ENCODE measurements at places on chromosomes 11 and 22. TPM values are rescaled to one million over a fixed set of nuclear protein-coding genes. Genes with fewer than 3 reads are reported as not detected.

- H3K4me3 ChIP-seq, result no peak overlapping the region
- peaks cover 3% of the 10 kb centered on the region for H3K27me3 ChIP-seq
- no peaks in the 10 kb centered on the region for H3K36me3 ChIP-seq
Measured at GRCh38 chr22:45553351-45554039, 50.8 kb downstream of the FBLN1 start.

DNA sequence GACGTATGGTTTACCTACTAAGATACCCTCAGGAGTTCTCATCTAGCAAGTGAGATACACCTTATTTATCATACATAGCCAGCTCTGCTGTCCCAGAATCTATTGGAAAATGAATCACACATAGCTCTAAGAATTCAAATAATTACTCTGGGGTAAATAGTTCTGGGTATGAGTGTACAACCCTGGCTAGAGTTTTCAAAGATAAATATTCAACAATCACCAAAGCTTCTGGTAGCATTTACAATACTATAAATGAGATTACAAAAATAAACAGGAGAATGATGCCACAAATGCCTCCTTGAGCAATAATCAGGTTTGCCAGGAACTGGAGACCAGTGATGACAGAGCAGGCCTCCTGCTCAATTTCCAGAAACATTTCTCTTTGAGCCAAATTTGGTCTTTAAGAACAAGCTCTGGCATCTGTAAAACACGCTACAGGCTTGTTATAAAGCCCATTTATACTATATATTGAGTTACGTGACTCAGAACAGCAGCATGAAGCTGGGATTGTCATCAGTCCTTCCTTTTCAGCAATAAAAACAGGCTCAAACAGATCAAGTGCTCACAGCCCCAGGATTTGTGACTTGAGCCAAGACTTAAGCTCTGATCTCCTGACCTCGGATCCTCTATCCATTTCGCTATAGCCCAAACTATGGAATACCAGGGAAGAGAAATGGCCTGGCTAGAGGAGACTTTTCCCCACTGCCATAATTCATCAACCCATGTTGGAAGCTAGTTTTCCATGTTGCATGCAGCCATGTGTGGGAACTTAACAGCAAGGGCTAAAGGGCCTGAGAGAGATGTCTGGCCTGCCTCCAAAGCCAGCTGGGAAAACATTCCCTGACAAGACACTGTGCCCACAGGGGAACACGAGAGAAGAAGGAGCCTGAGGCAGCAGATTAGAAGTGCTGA is 19.7 kb downstream of the RAB30 start:
- peaks cover 64% of the 10 kb centered on the region for H3K4me1 ChIP-seq
- H3K4me3 ChIP-seq, result no peak overlapping the region
- H3K27me3 ChIP-seq, result no peaks in the 10 kb centered on the region
- H3K27ac ChIP-seq, result no peak overlapping the region
- no peak for DNase-seq

DNA sequence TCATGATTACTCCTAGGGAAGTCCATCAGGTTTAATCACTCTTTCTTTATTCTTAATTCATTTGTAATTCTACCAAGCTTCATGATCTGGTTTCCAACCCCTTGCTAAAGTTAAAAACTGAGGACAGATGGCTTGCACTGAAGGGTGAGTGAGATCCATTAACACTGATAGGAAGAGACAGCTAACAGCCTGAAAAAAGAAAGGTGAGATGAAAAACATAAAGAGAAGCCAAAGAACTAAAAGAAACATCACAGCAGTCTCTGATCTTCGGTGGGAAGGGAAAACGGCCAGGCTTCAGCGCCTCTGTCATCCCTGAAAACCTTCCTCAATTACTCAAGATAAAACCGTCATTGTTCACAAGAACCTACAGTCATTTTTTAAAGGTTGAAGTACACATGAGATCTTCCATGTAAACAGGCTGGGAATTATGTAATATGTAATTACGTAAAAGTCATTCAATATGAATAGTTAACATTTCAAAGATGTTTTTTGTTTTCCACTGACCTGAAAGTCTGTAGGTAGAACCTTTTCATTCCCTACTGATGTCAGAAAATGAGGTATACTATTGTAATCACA is 41.3 kb downstream of the VSIG10L2 start:
- no peak overlapping the region for H3K27ac ChIP-seq
- peaks cover 2% of the 10 kb centered on the region for H3K4me1 ChIP-seq
- DNase-seq, result no peak
- H3K4me3 ChIP-seq, result no peak overlapping the region
- H3K36me3 ChIP-seq, result no peaks in the 10 kb centered on the region
- H3K27me3 ChIP-seq, result no peaks in the 10 kb centered on the region

- DNase-seq, result no peak
- H3K27ac ChIP-seq, result no peak overlapping the region
- H3K27me3 ChIP-seq, result no peaks in the 10 kb centered on the region
- no peak overlapping the region for H3K4me3 ChIP-seq
Measured at GRCh38 chr11:83025267-83025704, 46.4 kb downstream of the RAB30 start.

GRCh38 chr22:17786435-17787161 is 12.3 kb upstream of the BID start:
- H3K4me3 ChIP-seq, result no peak overlapping the region
- DNase-seq, result no peak
- H3K4me1 ChIP-seq, result peaks cover 10% of the 10 kb centered on the region
- H3K27me3 ChIP-seq, result no peaks in the 10 kb centered on the region
- no peak overlapping the region for H3K27ac ChIP-seq

Gene WBP2NL
- total RNA-seq, result 0.43 TPM

Data from activated CD8-positive, alpha-beta T cell treated with anti-CD3 and anti-CD28 coated beads for 36 hours (primary cell).